ENCODE measurements at places on chromosomes 7 and 10. TPM values are rescaled to one million over a fixed set of nuclear protein-coding genes. Genes with fewer than 3 reads are reported as not detected.

TMEM72 gene
- not detected for total RNA-seq

DNA sequence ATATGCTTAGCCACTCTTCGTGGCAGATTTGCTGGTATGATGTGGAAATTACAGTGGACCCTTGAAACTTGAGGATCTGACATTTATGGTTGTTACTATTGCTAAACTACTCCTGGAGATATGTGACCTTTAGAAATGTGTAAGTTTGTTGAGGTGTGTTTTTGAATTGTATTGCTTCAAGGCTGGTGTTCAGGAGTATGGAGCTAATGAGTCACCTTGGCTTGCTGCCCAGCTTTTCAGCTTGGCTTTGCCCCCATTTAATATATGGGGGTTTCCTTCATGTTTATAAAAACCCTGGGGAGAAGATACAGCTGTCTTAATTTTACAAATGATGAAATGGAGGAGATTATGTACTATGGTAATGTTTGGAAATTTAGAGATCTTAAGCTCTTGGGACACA lies 11.6 kb downstream of the HBP1 start:
- H3K36me3 ChIP-seq: peaks cover 16% of the 10 kb centered on the region
- DNase-seq: no peak
- peak overlapping the region; percentile 2 for H3K27ac ChIP-seq
- no peak overlapping the region for H3K4me3 ChIP-seq
- H3K4me1 ChIP-seq: peaks cover 15% of the 10 kb centered on the region

DNA sequence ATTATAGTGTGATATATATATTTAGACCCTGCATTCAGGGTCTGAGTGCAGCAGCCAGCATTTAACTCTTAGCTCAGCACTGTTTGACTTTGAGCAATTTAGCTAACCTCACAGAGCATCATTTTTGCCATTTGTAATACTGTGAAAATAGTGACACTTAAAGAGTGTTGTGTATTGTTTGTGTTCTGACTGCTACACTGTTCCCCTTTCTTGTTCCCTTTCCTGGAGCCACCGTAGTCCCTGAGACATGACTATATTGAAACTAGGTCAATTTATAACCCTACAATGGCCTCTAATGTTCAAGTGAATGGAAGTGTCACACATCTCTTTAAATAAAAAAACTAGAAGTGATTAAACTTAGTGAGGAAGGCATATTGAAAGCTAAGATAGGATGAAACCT lies 20.3 kb upstream of the CD36 start:
- peaks cover 3% of the 10 kb centered on the region for H3K27me3 ChIP-seq
- no peak overlapping the region for H3K4me3 ChIP-seq
- no peak for DNase-seq
- H3K27ac ChIP-seq: no peak overlapping the region
- no peaks in the 10 kb centered on the region for H3K36me3 ChIP-seq

DNA sequence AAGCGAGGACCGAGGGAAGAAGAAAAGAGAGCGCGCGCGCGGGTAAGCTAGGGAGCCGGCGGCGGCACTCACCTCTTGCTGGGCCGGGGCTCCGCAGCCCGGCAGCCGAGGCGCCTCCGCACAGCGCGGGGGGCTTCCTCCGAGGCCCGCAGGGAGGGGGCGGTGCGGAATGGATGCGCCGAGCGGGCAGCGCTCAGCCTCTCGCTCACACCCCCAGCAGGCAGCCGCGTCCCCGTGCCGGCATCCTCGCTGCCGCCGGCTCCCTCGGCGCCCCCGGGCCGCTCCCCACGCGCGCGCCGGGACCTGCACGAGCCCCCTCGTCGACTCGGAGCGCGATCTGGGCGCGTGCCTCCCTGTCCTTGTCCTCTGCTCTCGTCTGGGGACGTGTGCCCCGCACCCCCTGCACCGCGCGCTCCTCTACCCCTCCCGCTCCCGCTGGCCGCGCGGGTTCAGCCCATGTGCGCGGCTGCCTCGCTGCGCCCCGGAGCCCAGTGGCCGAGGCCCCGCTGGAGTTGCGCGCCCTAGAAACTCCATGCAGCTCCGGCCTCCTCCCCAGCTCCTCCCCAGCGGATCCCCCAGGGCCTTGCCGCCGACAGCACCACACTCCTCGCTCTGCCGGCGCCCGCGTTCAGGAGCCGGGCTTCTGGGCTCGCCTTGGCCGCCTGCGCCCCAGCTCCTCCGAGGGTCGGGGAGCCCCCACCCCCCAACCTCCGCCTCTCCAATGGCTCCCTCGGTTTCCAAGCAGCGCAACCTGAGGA lies 75.3 kb downstream of the CALN1 start:
- peaks cover 26% of the 10 kb centered on the region for H3K27me3 ChIP-seq
- no peak overlapping the region for H3K4me3 ChIP-seq
- no peak for DNase-seq
- no peaks in the 10 kb centered on the region for H3K36me3 ChIP-seq
- H3K4me1 ChIP-seq: no peaks in the 10 kb centered on the region

GRCh38 chr7:154996101-154996500 lies 6.8 kb downstream of the PAXIP1 start:
- no peaks in the 10 kb centered on the region for H3K27me3 ChIP-seq
- peaks cover 7% of the 10 kb centered on the region for H3K4me1 ChIP-seq
- H3K4me3 ChIP-seq: no peak overlapping the region
- H3K36me3 ChIP-seq: peaks cover 25% of the 10 kb centered on the region
- no peak overlapping the region for H3K27ac ChIP-seq
- DNase-seq: no peak

GRCh38 chr7:92228100-92228499 lies 17.6 kb downstream of the KRIT1 start:
- H3K27ac ChIP-seq: no peak overlapping the region
- no peaks in the 10 kb centered on the region for H3K27me3 ChIP-seq
- H3K4me1 ChIP-seq: no peaks in the 10 kb centered on the region
- peaks cover 49% of the 10 kb centered on the region for H3K36me3 ChIP-seq

All from activated naive CD8-positive, alpha-beta T cell treated with anti-CD3 and anti-CD28 coated beads, Interleukin-2, amount 10 ng/mL, durations not matched to agents 7 days and 5 days (primary cell).